ENCODE measurements at places on chromosomes 11 and 22.

DNA sequence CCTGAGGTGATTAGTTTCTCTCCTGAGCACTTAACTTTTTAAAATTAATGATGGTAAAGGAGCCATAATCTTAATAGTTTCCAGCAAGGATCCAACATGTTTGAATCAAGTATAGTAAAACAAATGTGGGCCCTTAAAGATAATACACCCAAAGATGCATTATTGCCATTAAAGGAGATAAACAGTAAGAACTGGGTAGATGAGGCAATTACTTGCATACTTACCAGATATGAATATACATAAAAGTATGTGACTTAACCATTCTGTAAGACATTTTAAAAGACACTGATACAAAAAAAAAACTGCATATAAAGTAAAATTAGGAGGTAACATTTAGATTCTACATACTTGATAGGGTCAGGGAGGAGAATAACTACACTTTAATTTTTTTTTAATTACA, 48.2 kb downstream of the CADM1 start:
- DNase-seq, result no peak

DNA sequence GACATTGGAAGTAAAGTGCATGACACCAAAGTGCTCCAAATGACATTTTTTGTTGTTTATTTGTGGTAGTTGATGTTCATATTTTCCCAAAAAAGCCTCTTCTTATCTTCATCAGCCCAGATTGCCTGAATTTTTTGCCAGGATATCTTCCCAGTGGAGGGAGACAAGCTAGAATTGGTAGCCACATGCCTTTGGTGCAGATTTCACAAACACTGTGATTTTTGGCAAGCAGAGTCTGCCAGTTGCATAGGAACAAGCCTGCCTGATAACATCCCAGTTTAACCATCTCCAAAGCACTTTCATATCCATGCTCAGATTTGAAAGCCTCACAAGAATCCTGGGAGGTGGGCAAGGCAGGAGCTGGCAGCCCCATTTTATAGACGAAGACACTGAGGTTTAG, 102.3 kb upstream of the SYT13 start:
- no peak for DNase-seq

GRCh38 chr22:49938565-49939136, 20.2 kb downstream of the CRELD2 start:
- no peak for DNase-seq

DNA sequence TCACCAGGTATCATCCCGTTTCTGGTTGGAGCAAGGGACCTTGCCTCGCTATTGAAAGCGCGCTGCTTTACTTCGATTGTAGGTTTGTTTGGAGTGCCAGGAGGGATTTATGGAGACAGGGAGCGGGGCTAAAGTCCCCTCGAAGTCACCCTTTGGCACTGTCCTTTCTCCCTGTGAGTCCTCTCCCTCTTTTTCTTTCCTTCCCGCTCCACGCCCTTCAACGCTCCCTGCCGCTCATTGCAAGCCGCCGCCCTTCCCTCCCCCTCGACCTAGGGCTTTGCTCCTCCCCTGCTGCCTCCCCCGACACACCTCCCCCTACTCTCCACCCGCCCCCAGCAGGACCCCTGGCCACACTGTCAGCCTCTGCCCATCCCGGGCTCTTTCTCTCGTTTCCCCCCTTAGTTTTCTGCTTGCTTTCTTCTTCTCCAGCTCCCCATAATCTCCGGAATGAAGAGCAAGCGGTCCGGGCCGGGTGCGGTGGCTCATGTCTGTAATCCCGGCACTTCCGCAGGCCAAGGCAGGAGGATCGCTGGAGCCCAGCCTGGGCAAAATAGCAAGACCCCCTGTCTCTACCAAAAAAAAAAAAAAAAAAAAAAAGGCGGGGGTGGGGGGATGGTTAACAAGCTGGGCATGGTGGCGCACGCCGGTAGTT, 41.0 kb downstream of the AHNAK start:
- no peak for DNase-seq

DNA sequence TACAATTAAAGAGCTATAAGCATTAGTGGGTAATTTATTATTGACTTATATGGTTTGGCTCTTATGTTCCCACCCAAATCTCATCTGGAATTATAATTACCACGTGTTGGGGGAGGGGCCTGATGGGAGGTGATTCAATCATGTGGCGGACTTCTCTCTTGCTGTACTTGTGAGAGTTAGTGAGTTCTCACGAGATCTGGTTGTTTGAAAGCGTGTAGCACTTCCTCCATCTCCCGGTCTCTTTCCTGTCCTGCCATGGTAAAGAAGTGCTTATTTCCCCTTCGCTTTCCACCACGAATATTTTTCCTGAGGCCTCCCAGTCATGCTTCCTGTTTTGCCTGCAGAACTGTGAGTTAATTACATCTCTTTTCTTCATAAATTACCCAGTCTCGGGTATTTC, 28.1 kb upstream of the CHORDC1 start:
- DNase-seq, result no peak

- no peak for DNase-seq
Observed at GRCh38 chr22:40605761-40606160, 30.8 kb downstream of the MRTFA start.

DNA sequence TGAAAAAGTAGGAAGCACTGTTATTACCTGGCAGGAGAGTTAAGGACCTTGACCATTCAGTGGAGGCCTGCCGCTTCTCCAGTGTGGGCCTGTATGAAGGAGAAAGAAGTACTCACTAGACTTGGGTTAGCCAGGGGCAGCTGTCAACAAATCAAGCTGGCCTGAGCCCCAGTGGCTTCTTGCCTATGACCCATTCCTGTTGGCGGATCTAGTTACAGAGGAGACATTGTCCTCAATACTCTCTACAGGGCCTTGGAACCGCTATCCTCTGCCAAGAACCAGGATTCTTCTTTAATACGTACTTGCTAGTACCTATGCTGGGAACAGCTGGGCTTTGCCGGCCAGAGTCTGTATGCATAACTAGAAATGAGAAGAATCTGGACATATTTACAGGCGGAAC, 68.1 kb downstream of the ALX4 start:
- DNase-seq, result no peak

DNA sequence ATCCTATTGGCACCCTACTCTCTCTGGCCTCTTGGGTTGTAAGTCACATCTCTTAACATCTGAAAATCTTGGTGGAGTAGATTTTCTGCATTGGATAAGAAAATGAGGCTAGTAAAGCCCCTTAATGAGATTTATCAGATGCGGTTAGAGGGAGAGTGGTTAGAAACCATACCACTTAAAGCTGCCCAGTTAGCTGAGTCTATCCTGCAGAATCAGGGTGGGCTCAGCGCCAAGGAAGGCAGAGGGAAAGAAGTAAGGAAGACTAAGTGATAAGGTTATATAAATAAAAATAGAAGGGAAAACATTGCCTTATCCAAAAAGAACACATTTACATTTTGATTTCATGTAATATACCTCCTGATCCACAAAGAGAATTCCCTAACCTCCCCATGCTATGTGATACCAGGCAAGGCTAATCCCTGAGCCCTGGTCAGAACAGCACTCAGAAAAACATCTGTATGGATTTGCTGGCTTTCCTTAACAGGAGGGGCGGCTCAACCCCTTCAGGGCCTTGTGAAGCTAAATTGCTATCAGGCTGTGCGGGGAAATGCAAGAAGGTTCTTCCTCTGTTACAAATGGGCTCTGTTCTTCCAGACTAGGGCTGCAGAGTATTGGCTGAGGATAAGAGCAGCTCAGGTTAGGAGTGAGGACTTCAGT, 101.7 kb downstream of the SNX19 start:
- no peak for DNase-seq

DNA sequence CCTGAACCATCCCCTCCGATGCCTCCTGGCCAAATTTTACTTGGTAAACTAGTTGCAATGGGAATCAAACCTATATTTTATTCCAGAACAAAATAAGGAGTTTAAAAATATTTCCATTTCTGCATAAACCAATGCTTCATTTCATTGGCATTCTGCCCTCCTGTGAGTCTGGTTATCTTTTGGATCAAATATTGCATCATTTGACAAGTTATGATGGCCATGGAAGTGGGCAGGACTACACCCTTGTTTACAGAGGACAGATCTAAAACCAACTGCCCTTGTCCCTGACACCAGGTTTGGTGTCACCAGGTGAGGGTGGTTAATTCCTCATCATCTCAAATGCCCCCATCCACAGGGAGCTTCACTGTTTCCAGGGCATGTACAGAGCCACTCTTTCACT, 28.2 kb upstream of the E2F8 start:
- no peak for DNase-seq

DNA sequence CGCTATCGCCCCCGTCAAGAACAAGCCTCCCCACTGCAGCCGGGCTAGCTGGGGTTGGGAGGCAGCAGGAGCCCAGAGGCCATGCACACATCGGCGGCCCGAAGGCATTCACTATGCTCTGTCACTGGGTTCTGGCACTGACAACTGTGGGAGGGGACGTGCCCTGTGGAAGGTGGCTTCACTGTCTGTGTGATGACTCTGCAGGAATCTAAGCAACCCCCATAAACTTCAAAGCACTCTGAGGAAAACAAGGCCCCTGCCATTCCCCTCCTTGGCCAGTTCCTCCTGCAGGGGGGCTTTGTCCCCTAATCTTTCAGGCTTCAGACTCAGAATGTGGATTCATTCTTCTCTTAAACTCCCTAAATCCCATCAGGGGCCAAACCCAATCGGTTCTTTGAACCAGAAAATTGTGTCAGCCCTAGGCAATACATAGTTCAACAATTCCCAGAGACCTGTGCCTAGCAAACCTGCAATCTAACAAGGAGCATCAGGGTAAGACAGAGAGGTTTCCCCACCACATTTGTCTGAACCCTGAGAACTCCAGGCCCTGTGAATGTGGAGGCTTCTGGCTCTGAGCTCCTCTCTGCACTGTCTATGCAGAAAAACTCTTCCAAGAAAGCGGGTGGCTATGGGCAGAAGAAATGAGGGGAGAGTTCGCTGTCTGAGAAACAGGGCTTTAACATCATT, 1477.2 kb downstream of the TBC1D22A start:
- no peak for DNase-seq

DNA sequence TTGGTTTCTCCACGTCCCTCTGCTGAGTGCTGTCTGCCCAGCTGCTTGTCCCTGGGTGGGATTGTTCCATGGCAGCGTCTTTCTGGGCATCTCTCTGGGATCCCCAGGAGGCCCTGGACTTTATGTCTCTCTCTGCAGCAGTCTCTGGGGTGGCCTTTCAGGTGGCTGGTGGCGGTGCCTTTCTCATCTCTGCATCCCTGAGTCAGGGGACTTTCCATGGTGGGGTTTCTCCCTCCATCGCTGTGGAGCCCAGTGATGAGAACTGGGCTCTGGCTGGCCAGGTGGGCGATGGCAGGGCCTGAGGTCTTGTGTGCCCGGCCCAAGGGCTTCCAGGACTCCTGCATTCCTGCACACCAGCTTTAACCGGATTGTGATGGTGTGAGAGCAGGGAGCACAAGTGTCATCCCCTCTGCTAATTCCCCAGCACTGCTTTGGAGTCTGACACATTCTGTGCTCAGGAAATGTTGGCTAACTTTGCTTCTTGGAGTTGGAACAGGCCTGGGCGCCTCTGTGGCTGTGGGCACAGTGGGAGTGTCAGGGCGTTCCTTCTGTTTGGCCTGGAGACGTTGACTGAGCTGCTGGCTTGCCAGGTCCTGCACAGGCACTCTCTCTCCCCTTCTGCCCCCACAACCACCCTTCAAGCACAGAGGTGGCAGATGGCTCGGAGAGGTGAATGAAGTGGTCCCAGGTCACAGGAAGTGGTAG, 27.9 kb downstream of the FAM83F start:
- no peak for DNase-seq

- DNase-seq, result no peak
Observed at GRCh38 chr11:70915158-70915985, 337.0 kb downstream of the SHANK2 start.

GRCh38 chr11:66143264-66143566, 73.1 kb downstream of the PACS1 start:
- no peak for DNase-seq

GRCh38 chr11:74018331-74019005, 9.6 kb upstream of the UCP3 start:
- DNase-seq, result no peak

- DNase-seq, result no peak
Observed at GRCh38 chr22:45842291-45842991, 134.5 kb downstream of the WNT7B start.

GRCh38 chr22:23289851-23290724, 109.8 kb downstream of the BCR start:
- peak; percentile 79 for DNase-seq

- no peak for DNase-seq
Observed at GRCh38 chr11:45748801-45749200, 56.1 kb upstream of the SLC35C1 start.

- no peak for DNase-seq
Observed at GRCh38 chr11:33668951-33669596, 31.6 kb downstream of the C11orf91 start.

DNA sequence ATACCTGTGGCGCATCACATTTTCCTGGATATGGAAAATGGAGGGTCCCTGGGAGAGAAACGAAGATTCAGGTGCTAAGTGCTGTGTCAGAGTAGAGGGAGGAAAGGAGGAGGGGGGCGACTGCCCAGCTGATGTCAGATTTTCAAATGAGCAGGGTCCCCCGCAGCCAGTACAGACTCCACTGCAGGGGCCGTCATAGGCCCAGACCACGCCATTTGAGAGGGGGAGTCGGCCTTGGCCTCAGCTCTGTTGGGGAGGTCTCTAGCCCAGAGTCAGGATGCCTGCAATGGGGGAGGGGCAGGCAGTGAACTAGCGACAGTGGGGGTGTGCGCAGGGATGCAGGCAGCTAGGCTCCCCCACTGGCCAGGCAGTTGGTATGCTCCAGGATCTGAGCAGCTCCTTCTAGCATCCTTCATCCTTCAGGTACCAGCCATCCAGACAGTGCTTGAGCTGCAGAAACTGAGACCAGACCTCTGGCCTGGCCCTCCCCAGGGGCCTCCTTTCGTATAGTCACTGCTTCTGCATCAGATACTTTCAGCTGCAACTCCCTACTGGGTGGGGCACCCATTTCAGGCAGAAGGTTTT, at the start of the genes BSCL2 and GNG3:
Gene BSCL2 (minus strand): TSS at position 148 of the 585 bp plus-strand sequence. CDS start 229 bp downstream, outside the sequence.
Gene GNG3 (plus strand): TSS at position 400 of the 585 bp plus-strand sequence. CDS start 620 bp downstream, outside the sequence.
- DNase-seq, result no peak

DNA sequence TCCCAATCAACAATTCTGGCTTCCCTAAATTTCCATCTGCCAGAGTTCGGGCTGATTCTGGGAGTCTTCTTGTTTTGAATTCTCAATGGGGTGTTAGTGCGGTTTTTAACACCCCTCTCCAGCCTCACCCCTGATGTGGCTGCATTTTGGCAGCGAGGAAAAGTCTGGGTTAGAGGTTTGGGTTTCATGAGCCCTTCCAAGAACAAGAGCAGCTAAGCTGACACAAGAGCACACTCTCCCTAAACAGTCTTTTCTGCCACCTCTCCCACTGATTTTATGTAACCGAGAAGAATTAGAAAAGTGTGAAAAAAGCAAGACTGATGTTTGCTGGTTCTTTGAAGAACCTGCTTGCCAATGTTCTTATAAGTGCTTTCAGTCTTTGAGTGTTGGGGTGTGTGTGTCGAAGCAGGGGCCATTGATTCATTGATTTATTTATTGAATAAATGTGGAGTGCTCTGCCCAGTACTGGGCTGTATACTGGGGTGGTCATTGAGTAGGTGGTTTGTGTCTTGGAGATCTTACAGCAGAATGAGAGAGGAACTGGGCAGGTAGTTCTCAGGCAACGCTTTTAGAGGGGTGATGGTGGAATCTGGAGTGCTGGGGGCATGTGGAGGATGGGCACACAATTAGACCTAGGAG, 101.5 kb downstream of the TRAF6 start:
- no peak for DNase-seq

Data from COLO829 (cell line).